ENCODE measurements at places on chromosomes 6 and 20.

DNA sequence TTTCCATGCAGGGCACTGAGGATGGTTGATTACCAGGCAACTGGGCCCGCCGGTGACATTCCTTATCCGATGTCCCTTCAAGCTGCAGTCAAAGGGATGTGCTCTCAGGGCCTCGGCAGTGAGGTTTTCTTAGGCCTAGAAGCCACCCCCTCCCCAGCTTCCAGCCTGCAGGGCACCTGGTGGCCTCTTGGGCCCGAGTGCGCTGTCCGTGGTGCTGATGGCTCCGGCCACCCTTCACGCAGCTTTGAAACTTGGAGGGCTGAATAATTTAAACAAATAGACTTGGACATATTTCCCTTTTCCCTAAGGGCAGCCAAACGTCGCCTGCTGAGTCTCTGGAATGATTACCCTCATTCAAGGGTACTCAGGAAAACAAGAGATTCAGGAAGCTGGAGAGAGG, 8.9 kb upstream of the MLN start:
- no peak for DNase-seq

GRCh38 chr20:35632539-35633115, 17.0 kb downstream of the SPAG4 start:
- DNase-seq, result no peak

DNA sequence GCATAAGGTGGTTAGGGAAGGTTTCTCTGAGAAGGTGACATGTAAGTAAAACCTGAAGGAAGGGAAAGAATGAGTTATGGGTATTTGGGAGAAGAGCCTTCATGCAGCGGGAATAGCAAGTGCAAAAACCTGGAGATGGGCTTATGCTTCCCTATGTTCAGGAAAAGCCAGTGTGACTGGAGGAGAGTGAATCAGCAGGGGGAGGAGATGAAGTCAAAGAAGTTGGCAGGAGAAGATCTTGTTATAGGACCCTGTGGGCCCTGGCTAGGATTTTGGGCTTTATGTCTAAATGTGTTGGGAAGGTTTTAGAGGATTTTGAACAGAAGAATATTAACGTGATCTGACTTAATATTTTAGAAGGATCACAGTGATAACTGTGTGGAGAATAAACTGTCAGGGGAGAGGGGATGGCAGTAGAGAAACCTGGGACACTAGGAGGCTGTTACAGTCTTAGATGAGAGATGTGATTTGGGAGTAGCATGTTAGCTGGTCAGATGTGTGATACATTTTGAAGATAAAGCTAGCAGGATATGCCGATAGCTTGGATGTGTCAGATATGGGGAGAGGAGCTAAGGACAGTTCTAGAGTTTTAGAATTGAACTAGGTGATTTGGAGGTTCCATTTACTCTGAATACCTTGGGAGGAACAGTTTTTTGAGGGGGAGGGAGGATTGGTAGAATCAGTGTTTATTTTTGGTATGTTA, 41.0 kb downstream of the PHF3 start:
- no peak for DNase-seq

GRCh38 chr20:18904192-18904591, 90.6 kb downstream of the SCP2D1 start:
- DNase-seq, result no peak

- no peak for DNase-seq
These were observed 12.1 kb downstream of the TRIM31 start for GRCh38 chr6:30100585-30101443.

- no peak for DNase-seq
These were observed 27.3 kb upstream of the TGM2 start for GRCh38 chr20:38192323-38192885.

- no peak for DNase-seq
These were observed 109.0 kb downstream of the TNFRSF21 start for GRCh38 chr6:47200536-47201334.

- DNase-seq, result no peak
These were observed 228.3 kb downstream of the CLIC5 start for GRCh38 chr6:45787384-45787783.

- no peak for DNase-seq
These were observed at the start of gene SULF2 for GRCh38 chr20:47785311-47785853. SULF2 (minus strand) TSS chr20:47785481; CDS start chr20:47757363, 28,118 bp downstream.

DNA sequence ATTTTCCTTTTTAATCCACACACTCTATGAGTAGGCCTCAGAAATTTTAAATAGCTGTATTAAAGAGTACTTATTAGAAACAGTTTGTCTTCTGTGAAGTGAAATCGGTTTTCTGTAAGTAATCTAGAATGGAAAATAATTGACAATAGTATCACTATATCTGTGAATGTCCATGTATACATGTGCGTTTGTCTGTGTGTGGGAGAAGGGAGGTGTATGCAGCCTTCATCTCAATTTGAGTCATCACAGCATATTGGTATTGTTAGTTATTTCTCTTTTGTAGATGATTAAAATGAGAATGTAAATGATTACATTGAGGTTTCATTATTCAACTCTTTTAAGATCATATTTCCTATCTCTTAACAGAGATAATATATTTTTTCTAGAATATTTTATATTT, 206.0 kb downstream of the EYS start:
- DNase-seq, result no peak

DNA sequence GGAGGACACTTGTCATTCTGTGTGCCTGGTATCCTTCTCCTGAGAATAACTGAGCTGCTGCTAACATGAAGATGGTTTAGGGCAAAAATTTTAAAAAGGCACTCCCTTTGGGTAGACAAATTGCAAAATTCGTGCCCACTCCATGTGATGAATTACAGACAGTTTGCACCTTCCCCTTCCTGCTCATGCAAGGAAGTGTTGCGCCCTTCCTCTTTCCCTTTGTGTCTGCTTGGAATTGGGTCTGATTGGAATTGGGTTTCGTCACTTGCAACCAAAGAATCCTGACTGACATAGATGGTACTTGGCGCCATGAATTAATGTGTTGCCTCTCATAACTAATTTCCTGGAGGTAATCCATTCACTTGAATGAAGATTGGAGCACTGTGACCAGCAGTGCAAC, 62.3 kb upstream of the SHLD1 start:
- DNase-seq, result no peak
